B cell (primary cell): ENCODE measurements at places on chromosomes 16 and 17. TPM values are rescaled to one million over a fixed set of nuclear protein-coding genes. Genes with fewer than 3 reads are reported as not detected.

- DNase-seq, result no peak
Measured at GRCh38 chr16:12229759-12230594, 253.4 kb downstream of the SNX29 start.

DNA sequence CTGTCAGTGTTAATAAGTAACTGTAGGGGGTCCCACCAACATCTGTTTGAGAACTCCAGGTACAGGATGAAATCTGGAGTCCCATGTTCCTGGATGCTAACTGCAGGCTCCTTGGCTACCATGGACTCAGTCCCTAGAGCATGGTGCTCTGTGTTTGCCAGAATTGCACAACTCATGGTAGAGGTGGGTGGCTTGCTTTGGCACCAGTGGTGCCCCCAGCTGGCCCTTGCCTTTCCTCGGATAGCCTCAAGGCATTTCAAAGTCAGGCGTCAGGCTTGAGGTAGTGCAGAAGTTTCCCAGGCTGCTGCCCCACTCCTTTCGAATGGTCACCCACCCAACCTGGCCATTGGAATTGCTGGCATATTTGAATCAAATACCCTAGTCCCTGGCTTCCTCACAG, 179.9 kb downstream of the RBFOX1 start:
- no peak for DNase-seq

GRCh38 chr17:64632606-64633005, 29.5 kb downstream of the SMURF2 start:
- no peak for DNase-seq

DNA sequence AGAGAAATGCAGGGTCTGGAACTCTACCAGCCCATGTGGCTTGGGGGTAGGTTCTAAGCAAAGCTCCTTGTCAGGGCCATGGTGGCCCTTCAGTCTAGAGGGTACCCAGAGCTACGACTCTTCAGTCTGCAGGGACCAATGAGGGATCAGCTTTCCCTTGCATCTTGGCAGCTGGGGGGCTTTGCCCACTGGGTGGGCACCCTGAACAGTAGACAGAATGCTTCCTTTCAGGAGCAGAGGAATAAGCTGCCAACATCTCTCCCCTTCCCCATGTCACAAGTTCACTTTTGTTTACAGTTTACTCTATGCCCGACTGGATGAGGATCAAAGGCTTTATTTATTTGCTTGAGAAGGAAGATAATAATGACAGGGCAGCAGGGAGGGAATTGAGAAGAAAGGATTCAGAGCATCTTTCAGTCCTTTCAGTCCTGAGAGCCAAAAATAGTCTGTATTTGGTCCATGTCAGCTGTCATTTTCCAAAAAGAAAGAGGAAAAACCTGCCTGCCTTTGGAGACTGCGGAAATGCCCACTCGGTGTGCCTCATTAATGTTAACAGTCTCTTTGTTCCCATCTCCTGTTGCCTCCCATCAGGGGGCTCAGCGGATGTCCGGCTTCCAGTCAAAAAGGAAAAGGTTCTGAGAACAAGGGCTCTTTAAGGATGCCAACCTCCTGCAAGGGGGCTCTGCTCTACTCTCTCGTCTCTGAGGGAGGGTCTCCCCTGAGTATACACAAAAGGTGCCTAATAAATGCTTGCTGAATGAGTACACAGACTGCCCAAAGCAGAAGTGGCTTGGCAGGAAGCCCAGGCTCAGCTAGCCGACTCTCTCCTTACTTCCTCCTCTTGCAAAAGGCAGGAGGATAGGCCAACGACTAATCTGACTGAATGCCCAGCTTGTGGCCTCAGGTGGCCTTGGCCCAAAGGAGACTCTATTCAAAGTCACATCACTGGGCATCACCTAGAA, 17.1 kb downstream of the TRAF4 start:
- DNase-seq, result peak; percentile 25

DNA sequence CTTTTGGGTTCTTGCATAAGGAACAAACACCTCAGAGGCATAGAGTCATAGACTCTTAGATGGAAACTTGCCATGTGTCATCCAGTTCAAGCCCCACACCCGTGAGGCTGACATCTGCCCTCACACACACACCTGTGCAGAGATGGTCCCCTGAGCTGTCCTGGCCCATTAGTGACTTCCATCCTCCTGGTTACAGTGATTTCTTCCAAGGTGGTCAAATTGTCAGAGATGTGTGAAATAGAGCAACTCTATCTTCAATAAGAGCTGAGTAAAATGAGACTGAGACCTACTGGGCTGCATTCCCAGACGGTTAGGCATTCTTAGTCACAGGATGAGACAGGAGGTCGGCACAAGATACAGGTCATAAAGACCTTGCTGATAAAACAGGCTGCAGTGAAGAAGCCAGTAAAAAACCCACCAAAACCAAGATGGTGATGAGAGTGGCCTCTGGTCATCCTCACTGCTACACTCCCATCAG, 342.2 kb upstream of the TNRC6C start:
- DNase-seq, result no peak

- DNase-seq, result no peak
Measured at GRCh38 chr16:17351441-17352035, 119.2 kb downstream of the XYLT1 start.

DNA sequence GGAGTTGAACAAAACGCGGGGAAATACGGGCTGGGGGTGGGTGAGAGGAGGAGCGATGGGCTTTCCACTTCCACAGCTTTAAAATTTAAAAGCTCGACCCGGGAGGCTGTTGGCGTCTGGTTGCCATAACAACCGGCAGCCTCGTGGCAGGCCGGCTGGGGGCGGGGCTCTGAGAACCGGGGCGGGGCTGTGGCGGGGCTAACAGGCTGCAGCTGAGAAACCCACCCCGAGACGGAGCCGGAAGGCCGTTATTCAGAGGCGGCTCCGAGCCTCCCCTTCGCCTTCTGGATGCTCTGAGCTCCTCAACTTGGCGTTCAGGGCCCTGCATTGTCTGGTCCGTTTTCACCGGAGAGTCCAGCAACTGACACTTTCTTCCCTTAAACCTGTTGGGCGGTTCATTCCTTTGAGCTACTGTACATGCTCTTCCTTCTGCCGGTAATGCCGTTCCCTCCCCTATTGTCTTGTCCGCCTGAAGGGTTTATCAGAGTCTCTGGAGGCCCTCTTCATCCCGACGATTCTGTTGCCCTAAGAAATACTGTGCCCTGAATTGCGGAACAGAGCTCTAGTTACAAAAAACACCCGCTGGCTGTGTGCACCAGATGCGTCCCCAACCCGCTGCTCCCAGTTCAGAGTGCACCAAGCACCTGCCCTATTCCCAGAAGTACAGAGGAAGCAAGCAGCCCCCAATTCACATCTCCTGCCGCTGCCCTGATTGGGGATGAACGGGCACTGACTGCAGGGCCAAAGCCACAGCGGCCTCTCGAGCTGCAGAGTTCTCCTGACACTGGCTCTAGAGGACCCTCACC, 596 bp downstream of the DNAAF8 start:
- DNase-seq, result peak; percentile 92

DNA sequence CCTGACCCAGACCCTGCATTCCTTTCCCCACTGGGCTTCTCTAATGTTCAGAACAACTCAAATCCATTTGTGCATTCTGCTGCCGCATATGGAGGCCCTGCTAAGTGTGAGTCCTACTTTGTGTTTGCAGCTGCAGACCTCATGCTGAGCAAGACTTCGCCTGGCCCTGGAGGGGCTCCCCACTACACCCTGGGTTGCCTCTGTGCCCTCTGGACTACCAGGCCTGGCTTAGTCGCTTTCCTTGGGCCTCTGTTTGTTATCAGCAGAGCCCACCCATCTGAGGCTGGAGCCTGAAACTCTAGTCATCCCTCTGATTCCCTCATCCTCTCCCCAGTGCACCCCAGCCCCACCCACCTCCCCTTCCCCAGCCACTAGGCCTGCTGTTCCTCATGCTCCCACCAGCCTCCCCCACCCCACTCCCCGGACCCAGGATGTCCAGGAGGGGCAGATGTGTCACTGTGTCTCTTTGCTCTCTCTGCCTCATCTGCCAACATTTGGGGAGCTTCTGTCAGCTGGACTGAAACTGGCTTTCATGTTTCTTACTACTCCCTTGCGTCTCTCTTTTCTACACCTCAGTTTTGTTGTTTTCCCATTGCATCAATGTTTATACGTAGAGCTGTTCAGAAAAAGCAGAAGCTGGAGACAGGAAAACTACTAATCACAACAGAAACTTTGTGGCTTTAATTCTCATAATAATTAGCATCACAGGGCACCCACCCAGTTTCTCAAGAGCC, 17.9 kb upstream of the CD300E start:
- peak; percentile 48 for DNase-seq

DNA sequence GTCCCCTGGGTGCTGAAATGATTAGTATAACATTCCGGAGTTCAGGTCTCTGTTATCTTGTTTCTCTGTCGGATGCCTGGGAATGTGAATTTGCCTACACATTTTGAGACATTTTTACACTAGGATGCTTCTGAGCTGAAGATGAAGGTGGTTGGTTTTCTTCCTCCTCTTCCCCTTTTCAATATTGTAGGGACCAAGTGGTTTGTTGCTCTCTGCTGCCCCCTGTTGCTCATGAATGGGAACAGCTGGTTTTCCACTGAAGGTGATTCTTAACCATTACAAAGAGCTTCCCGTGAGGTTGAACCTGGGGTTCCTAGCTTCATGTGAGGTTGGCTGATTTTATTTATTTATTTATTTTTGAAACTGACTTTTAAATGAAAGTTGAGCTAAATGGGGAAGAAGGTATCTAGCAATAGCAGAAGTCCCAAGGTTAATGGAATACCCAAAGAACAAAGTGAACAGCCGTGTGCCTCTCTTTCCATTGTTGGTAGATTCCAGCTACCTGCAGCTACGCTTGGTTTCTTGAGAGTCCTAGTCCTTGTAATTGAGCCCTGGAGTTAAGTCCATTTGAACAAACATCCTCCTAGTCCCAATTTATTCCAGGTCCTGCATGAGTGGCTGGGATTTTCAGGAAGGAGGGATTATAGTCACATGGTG, 983.9 kb upstream of the EEF2KMT start:
- no peak for DNase-seq

GRCh38 chr17:30920282-30920681, 1.5 kb upstream of the ADAP2 start:
- no peak for DNase-seq

GRCh38 chr17:48081858-48082257, 19.4 kb downstream of the CBX1 start:
- no peak for DNase-seq

GRCh38 chr16:70740914-70741782, 55.3 kb upstream of the MTSS2 start:
- no peak for DNase-seq

- no peak for DNase-seq
Measured at GRCh38 chr16:11794996-11795886, 1.8 kb downstream of the ZC3H7A start.

DNA sequence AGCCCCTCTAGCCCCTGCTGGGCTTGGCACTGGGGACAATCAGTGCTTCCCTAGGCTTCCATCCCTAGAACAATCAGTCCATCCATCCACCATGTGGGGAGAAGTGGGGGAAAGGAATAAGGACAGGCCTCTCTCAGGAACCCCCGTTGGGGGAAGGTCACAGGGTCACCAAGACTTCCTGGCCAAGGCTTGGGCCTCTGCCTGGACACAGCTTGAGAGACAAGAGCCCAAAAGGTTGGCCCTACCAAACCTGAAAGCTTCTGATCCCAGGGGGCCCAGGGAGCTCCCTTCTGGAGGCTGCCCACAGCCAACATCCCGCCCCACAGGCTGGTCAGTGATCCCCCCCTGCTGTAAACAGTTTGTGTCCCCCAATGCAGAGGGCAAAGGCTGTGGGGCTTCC, 16.2 kb upstream of the MTMR4 start:
- DNase-seq, result no peak

DNA sequence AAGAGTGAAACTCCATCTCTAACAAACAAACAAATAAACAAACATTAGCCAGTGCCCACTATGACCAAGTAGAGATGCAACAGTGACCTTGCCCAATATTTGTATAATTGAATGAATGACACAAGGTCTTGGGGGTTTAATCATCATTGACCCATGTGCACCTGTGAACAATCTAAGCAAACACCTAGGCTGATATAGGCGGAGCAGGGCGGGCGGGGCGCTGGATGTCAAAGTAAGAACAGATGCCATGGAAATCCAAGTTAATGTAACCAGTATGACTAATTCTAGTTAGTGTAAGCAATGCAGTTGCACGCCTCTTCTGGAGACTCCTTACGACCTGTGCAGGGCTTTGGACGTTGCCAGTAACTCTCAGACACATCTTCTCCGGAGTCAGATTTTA, 17.6 kb downstream of the RCVRN start:
- no peak for DNase-seq

- no peak for DNase-seq
Measured at GRCh38 chr17:79036596-79036995, 12.6 kb downstream of the C1QTNF1 start.

DNA sequence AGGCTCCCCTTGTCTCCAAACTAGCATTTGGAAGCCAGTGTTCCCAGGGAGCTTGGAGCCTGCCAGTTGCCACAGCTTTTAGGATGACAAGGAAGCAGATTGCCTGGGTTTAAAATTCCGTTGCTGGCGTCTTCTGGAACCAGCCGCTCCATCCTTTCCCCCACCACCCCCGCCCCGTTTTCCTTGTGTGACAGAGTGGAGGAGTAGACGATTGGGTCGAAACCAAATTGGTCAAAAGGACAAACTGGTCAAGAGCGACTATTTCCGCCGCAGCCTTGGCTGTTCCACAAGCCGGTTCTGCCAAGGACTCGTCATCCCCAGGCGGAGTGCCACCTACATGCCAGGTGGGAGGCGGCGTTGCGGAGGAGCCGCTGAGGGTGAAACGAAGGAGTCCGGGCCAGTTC, 91.1 kb downstream of the RPA1 start:
- no peak for DNase-seq

DNA sequence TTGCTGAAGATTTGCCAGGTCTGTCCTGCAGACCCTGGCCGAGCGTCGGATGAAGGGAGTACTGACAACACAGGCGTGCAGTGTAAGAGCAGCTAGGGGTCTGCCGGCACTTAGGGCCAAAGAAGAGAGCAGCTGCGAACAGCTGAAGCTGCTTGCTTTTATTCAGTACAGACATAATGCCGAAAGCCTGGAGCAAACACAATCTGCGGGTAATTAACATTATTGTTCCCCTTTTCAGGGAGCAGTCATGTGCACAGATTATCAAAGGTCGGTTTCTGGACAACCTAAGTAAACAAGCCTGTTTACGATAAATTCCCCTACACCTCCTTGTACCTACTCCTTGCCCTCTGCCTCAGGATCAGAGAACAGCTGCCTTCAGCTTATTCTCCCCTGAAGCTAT, 12.0 kb upstream of the KRT23 start:
- no peak for DNase-seq

NAGS gene
- 0.42 and 0.66 TPM in 2 replicates for polyA plus RNA-seq

RAMP2 gene
- not detected in 2 replicates for polyA plus RNA-seq

WNT9B gene
- polyA plus RNA-seq, result not detected in 2 replicates

HLF gene
- 0.07 and 0.10 TPM in 2 replicates for polyA plus RNA-seq

SPECC1 gene
- 2.6 and 4.6 TPM in 2 replicates for polyA plus RNA-seq

ADAMTS18 gene
- polyA plus RNA-seq, result not detected in 2 replicates

ZSCAN10 gene
- polyA plus RNA-seq, result 0.36 TPM in 1 of 2 replicates, not detected in the other

GDE1 gene
- polyA plus RNA-seq, result 9.8 and 10.0 TPM in 2 replicates

SLC38A10 gene
- 69.0 and 76.1 TPM in 2 replicates for polyA plus RNA-seq

KRT33A gene
- not detected in 2 replicates for polyA plus RNA-seq

CNGB1 gene
- not detected in 2 replicates for polyA plus RNA-seq

CBFA2T3 gene
- 40.8 and 44.8 TPM in 2 replicates for polyA plus RNA-seq

TMIGD1 gene
- not detected in 2 replicates for polyA plus RNA-seq

CCL17 gene
- not detected in 2 replicates for polyA plus RNA-seq

MYL4 gene
- polyA plus RNA-seq, result 0.16 and 0.26 TPM in 2 replicates

IRX3 gene
- not detected in 2 replicates for polyA plus RNA-seq
